ENCODE measurements at places on chromosomes 5 and 9. TPM values are rescaled to one million over a fixed set of nuclear protein-coding genes. Genes with fewer than 3 reads are reported as not detected.

DNA sequence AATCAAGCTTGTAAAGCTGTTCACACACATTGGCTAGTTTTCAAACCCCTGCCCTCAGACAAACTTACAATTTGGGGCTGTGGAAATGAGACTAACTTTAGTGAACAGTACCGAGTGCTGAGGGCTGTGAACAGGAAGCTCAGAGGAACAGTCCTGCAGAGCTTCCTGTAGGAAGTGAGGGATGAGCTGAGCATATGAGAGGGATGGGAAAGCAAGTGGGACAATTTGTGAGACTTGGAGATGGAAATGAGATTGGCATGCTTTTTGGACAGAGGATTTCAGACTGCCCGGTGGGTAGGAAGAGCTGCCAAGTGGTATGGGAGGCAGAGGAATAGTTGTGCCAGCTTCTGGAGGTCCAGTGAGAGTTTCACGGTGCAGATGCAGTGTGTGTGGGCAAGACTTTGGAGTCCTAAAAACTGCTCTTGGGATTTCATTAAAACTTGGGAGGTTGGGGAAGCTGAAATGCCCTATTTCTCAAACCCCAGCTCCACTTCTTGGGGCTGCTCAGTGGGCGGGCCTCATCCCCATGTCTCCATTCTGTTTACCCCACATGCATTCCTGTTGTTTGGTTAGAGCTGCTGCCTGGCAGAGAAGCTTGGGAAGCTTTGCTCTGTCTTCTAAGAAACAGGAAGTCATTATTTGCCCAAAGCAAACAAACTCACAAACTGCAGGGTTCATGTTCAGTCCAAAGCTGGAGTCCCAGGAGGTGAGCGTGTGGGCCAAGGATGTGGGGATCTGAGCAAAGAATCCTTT lies 267.5 kb downstream of the ZSWIM6 start:
- H3K36me3 ChIP-seq, result no peaks in the 10 kb centered on the region
- H3K27ac ChIP-seq, result no peak overlapping the region
- no peak for ATAC-seq
- no peaks in the 10 kb centered on the region for H3K4me1 ChIP-seq
- no peaks in the 10 kb centered on the region for H3K27me3 ChIP-seq
- H3K4me3 ChIP-seq, result no peak overlapping the region

Gene IFNB1
- not detected for total RNA-seq

Gene C5orf34
- 0.62 TPM for total RNA-seq

DNA sequence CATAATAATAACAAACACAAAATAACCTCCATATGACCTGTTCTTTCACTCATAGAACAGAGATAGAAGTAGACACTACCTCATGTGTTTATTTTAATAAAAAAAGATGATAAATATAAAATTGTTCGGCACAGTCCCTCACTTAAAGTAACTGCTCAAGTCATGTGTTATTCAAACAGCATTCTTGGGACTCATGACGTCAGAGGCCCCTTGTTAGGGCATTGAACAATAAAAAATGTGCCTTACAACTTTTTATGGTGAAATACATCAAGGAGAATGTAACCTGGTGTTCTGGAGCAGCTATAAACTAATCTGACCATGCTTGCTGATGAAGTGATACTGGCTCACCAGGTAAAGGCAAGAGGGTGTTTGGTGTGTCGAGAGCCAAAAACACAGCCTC lies 12.2 kb upstream of the NDFIP1 start:
- H3K27me3 ChIP-seq, result no peaks in the 10 kb centered on the region
- H3K27ac ChIP-seq, result no peak overlapping the region
- no peak overlapping the region for H3K4me3 ChIP-seq
- no peaks in the 10 kb centered on the region for H3K36me3 ChIP-seq

- no peak overlapping the region for H3K27ac ChIP-seq
- H3K27me3 ChIP-seq, result no peaks in the 10 kb centered on the region
- H3K4me3 ChIP-seq, result no peak overlapping the region
- no peaks in the 10 kb centered on the region for H3K4me1 ChIP-seq
- H3K36me3 ChIP-seq, result no peaks in the 10 kb centered on the region
These were observed 16.9 kb downstream of the ELOVL7 start for GRCh38 chr5:60827201-60827600.
